ENCODE measurements at places on chromosomes 7 and 10. TPM values are rescaled to one million over a fixed set of nuclear protein-coding genes. Genes with fewer than 3 reads are reported as not detected.

TMEM106B gene
- 56.7 TPM for total RNA-seq

SEC61G gene
- 103 TPM for total RNA-seq

FAM25A gene
- total RNA-seq = not detected

LRIT1 gene
- not detected for total RNA-seq

VAX1 gene
- total RNA-seq = 2.5 TPM

IKZF1 gene
- total RNA-seq = 0.94 TPM

NUDT13 gene
- 1.6 TPM for total RNA-seq

CXCL12 gene
- 10.6 TPM for total RNA-seq

CSTF2T gene
- 29.1 TPM for total RNA-seq

OR13A1 gene
- total RNA-seq = 0.63 TPM

ZCCHC24 gene
- total RNA-seq = 5.9 TPM

SORCS3 gene
- total RNA-seq = 23.5 TPM

ZNF277 gene
- 65.1 TPM for total RNA-seq

GPNMB gene
- 2.2 TPM for total RNA-seq

SPDYE11 gene
- not detected for total RNA-seq

DPYSL4 gene
- total RNA-seq = 69.5 TPM

BRI3 gene
- 16.0 TPM for total RNA-seq

GPR22 gene
- total RNA-seq = 88.9 TPM

DLX5 gene
- total RNA-seq = 7.5 TPM

NKX2-3 gene
- not detected for total RNA-seq

YKT6 gene
- 57.3 TPM for total RNA-seq

ODAD2 gene
- total RNA-seq = 1.3 TPM

ARHGEF35 gene
- total RNA-seq = 1.6 TPM

Data from parietal lobe (tissue), 2 donors.